ENCODE measurements at places on chromosomes 7 and 10.

GRCh38 chr10:89210794-89211425 lies 3.8 kb upstream of the CH25H start:
- DNase-seq: no peak

DNA sequence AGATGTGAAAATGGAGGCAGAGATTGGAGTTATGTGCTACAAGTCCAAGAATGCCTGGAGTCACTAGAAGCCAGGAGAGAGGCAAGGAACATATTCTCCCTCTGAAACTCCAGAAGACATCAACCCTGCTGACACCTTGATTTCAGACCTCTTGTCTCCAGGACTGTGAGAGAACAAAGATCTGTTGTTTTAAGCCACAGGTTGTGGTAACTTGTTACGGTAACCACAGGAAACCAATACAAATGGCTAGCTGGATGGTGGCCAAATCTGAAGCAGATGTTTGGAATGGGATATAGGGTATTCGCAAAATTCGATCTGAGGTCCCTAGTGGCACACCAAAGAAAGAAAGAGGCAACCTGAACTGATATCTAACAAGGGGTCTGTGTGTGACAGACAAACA lies 129.0 kb downstream of the HERPUD2 start:
- no peak for DNase-seq

DNA sequence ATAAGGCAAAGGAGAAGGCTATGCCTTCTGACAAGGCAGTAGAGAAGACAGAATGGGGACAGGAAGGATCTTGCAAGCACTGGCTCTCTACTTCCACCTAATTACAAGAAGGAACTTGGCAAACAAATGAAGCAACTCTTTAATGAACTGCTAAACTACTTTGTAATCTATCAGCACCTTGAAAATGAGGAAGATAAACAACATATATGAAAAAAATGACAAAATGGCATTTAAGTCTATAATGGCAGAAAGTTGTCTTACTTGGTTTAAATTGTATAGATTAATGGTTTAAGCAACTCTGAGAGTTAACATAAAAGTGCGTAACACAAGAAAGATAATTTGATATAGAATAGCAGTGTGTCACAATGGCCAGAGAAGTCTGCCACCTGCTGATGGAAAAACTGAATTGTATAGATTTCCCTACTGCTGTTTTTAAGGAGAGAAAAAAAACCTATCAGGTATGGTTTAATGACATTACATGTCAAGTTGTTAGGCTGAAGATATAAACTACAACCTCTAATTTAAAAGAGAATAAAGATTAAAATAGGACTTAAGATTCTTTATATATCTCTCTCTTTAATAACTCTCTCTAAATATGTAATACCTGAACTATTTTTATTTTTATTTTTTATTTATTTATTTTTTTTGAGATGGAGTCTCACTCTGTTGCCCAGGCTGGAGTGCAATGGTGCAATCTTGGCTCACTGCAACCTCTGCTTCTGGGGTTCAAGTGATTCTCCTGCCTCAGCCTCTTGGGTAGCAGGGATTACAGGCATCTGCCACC lies 11.8 kb downstream of the NT5C3A start:
- peak; percentile 32 for DNase-seq

- no peak for DNase-seq
These were observed 19.7 kb upstream of the PON2 start for GRCh38 chr7:95454438-95455045.

GRCh38 chr10:77795426-77796055 lies 131.0 kb downstream of the DLG5 start:
- DNase-seq: no peak

DNA sequence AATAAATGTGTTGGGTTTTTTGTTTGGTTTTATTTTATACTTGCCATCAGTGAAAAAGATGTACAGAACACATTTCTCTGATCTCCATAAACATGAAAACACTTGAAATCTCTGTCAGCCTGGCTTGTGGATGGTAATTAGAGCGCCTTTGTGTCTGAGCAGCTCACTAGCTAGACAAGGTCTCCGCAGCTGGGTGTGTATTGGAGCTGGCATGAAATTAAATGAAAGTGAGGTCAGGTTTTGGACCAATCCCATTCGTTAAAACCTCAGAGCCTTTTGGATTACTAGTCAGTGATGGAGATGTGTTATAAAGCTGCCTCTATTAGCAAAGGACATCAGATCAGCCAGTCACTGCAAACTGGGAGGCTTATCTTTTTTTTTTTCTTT lies 2.7 kb downstream of the FRAT1 start:
- no peak for DNase-seq

All from fibroblast of the conjunctiva (primary cell).